ENCODE measurements at places on chromosomes 3 and 15.
A peak's percentile ranks its signal among the peaks of the same experiment; 100 is the strongest.

- DNase-seq: no peak
Measured at GRCh38 chr15:96345560-96346399, 15.3 kb downstream of the NR2F2 start.

DNA sequence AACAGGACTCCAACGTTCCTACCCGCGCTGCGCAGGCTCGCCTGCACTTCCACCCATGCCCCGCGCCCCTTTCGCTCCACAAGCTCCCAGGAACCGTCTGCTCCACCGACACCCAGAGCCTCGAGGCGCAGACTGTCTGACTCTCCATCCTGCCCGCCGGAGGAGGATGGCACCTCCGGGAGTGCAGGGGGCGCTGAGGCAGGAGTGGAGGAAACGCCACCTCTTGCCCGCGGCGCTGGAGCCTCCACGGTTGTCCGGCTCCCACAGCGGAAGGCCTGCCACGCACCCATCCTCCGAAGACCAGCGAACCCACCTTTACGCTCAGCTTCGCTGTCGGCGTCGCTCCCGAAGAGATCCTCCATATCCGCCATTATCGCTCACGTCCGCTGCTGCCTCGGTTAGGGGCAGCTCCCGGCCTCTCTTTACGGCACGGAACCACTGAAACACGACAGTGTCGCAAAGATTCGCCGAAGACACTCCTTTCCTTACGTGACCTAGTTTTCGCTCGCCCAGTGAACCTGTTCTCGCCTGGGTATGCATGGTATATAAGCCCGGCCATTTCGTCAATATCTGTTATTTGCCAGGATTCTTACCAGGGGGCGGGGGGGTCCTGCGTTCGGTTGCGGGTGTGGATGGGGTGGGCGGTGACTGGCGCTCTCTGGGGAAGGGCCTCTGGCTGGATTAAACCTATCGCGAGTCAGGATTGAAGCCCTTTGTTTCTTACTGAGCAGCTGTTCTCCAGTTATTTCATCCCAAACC lies at the start of gene LEO1:
Gene LEO1 (minus strand): TSS at position 404 of the 759 bp plus-strand sequence. CDS start 33 bp downstream, at position 371.
- peak; percentile 91 for DNase-seq

- DNase-seq: no peak
Measured at GRCh38 chr3:129575997-129576384, 30.5 kb downstream of the PLXND1 start.

- DNase-seq: no peak
Measured at GRCh38 chr3:117587416-117587815, 877.8 kb downstream of the TUSC7 start.

- DNase-seq: no peak
Measured at GRCh38 chr3:100533176-100533575, 40.8 kb downstream of the TMEM45A start.

DNA sequence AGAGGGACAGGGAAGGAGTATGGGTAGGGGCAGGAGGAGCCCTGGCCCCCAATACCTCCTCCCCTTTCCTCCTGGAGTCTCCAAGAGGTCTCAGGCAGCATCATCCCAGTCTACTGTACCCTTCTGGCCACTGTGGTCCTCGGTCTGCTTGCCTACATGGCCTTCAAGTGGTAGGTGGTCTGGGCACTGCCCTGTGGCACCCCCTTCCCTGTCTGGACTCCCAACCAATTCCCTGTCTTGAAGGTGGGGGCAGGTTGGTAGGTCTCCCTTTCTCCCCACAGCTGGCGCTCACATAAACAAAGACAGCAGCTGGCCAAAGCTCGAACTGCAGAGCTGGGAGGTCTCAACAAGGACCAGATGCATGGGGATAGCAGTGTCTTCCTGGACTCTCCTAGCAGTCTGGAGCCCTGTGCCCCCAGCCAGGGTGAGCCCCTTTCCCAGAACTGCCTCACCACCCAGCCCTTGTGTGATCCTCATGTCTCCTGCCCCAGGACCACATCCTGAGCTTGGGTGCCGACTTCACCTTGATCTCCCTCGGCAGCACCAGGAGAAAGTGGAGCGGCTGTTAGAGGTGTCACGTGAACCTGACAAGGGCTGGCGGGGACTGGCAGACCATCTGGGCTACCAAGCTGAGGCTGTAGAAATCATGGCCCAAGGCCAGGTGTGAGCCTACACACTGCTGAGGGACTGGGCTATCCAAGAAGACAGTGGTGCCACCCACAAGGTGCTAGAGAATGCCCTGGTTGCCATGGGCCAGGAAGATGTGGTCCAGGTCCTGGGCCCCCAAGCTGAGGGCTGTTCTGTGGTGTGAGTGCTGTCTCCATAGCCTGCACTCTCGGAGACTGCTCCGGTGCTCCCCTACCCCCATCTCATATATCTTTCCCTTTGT lies 33.1 kb downstream of the NBEAL2 start:
- peak; percentile 1 for DNase-seq

- DNase-seq: no peak
Measured at GRCh38 chr3:60764870-60765269, 486.4 kb downstream of the FHIT start.

GRCh38 chr3:37214076-37214475 lies 39.7 kb upstream of the LRRFIP2 start:
- DNase-seq: no peak

GRCh38 chr15:101506491-101506890 lies 17.0 kb upstream of the PCSK6 start:
- no peak for DNase-seq

DNA sequence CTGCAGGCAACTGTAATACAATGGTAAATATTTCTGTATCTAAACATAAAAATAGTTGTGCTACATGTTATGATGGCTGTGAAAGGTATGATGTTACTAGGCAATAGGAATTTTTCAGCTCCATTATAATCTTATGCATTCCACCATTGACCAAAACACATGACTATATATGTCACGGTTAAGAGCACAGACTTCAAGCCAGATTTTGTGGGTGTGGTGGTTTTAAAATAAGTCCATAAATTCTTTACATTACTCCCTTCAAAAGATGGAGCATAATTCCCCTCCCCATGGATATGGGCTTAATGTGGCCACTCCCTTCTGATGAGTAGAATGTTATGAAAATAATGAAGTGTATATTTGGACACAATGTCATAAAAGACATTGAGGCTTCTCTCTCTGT lies 88.4 kb upstream of the TBC1D5 start:
- no peak for DNase-seq

DNA sequence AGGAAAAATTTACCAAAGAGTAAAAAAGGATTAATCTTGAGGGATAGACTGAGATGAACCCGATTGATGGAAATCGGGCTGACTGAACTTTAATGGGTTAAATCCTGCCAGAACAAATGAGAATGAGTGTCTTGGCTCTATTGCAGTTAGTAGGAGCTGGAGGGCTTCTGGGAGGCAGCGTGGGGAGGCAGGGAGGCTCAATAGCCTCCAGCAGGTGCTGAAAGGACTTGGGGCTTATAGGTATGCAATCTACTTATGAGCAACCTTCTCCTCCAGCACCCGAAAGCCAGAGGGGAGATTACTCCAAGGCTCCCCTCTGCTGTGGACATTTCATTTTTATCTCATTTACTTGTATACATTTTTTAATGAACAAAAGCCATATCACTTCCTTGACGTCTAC lies 1.0 kb upstream of the CRYBG3 start:
- no peak for DNase-seq

DNA sequence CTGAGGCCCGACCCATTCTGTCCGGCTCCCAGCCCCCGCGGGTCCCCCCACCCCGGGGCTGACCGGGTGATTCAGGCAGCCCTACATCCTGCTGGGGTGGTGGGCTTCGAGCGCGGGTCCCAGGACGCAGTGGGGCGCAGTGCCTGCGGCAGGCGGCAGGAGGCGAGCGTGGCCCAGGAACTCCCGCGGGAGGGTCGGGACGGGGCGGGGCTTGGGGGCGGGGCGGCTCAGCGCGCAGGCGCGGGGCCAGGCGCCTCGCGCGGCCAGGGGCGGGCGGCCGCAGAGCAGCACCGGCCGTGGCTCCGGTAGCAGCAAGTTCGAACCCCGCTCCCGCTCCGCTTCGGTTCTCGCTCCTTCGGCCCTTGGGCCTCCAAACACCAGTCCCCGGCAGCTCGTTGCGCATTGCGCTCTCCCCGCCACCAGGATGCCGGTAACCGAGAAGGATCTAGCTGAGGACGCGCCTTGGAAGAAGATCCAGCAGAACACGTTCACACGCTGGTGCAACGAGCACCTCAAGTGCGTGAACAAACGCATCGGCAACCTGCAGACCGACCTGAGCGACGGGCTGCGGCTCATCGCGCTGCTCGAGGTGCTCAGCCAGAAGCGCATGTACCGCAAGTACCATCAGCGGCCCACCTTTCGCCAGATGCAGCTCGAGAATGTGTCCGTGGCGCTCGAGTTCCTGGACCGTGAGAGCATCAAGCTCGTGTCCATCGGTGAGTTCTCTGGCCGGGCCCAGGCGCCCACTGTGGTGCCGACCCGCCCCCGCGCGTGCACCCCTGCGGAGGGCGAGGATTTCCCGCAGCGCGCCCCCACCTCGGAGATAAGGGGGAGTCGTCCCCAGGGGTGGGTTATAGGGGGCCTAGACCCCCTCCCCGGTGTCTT lies at the start of gene FLNB:
Gene FLNB (plus strand): TSS at position 282 of the 885 bp plus-strand sequence. CDS start 143 bp downstream, at position 425.
- peak; percentile 78 for DNase-seq

DNA sequence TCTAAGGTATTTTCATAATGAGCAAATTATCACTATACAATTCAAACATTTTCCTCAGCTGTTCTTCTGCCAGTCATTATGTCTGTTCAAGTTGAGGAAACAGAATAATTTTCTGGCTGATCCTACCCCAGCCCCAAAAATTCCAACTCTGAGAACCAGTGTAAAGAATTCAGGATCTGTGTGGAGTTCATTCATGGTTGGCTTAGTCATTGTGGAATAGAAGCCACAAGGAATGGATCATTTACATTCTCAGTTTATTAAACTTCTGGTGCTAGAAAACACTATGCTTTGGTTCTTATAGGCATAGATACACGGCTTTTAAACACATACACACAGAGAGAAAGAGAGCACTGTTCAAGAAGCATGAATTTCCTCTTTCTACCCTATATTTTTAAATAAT lies 134.6 kb downstream of the CMSS1 start:
- DNase-seq: no peak

DNA sequence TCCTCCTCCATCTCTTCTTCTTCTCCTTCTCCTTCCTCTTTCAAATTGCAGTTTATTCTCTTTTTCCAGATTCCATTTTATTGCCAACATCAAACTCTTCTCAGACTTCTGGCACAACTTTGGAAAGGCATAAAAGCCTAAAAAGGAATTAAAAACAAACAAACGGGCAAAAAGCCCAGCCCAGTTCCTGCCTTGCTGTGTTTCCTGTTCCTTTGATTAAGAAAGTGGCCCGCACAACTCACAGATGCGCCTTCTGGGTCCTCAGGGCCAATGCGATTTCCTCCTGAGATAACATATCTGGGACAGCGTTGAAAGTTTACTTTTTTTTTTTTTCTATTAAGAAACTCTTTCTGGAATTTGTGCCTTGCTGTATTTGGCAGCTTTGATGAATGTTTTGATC lies 158.7 kb upstream of the UBE3A start:
- DNase-seq: no peak

DNA sequence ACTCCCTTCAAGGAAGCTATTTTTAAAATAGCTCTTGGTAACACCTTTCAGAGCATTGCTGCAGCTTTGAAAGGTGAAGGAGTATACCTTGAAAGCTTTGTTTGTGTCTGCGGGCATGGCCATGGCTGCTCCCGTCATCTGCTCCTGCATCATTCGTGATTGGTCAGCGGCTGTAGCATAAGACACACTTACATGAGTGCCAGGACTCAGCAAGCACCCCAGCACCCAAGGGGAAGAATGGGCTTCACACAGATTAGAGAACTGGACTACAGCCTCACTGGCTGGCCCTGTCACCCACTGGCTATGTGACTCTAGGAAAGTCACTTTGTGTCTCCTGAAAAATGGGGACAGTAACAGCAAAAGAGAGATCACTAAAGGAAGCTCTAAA lies 17.0 kb downstream of the EMC3 start:
- no peak for DNase-seq

DNA sequence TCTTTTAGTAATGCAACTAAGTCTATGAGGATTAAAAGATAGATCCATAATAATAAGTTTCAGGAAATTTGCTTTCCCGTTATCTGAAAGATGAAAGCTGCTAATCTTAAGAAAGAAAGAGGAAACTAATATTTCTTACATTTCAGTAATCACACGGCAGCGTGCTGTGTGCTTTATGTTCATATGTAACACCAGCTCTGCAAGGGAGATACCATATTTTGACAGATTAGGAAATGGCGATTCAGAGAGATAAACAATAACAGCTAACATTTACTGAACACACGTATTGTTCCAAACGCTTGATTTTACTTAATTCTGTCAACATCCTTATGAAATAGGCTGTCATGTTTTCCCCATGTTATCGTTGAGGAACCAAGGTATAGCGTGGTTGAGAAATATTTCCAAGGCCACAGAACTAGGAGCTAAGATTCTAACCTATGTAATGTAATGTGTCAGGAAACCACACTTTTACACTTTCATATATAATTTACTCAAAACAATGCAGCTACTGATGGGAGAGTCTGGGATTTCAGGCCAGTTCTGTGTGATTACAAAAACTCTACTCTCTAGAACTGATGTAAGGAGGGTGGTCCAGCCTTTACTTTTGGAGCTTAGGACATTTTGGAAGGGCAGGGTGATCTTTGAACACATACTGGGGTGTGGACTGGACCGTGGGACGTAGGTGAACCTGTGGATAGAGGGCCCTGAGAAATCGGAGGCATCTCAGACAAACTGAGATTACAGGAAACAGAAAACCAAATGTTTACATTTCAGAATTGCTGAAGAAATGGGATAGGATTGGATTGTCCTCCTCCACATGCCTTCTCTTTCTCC lies 100.6 kb downstream of the IL1RAP start:
- no peak for DNase-seq

DNA sequence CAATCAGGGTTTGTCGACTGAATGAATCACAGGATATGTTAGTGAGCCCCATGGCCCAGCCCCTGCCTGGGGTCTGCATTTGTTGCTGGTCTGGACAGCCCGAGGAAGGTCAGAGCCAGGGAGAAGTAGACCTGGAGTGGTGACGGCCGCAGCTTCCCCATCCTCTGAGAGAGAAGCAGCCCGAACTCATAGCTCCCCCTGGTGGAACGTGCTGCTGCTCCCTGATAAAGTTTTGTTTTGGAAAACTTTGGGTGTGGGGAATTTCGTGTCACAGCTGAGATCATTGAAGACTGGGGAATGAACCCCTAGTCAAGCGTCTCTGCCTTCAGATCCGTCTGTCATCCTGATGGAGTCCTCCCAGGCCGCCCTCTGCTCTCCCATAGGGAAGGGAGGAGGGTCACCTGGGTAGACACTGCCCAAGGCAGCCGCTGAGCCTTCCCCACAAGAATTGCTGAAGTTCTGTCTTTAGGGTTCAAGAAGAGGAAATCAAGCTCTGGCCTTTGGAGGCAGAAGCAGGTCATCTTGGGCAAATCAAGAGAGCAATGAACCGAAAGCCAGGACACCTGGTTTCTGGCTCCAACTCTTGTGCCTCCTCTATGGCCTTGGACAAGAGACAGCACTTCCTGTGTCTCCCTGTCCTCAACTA lies 60.5 kb downstream of the GLDN start:
- DNase-seq: no peak

- no peak for DNase-seq
Measured at GRCh38 chr3:154071146-154071545, 50.0 kb upstream of the ARHGEF26 start.

DNA sequence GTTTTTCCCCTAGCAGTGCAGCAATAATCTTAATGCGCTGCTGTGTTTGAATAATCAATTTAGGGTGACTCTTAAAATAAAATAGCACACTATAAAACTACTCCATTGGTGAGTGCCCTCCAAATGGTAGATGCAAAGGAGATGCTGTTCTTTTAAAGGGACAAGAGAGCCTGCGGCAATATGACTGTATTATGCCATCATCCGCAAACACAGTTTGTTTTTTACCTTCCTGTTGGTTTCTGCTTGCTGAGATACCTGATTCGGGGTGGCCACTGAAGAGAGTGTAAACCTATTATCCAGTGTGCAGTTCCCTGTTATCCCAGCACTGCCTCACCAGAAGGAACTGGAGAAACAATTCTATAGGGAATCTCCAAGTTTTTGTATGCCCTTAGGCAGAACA lies 523.1 kb upstream of the TGFBR2 start:
- no peak for DNase-seq

Data from stimulated activated CD4-positive, alpha-beta T cell treated with anti-CD3 and anti-CD28 coated beads, Interleukin-1b, Interleukin-23, amount 100 ng/mL, for 48 hours (primary cell).